ENCODE measurements at places on chromosomes 12 and 14.

GRCh38 chr14:42322531-42323284 is 716.0 kb downstream of the LRFN5 start:
- DNase-seq = no peak

GRCh38 chr14:95318399-95319311 is 1.1 kb downstream of the CLMN start:
- no peak for DNase-seq

- no peak for DNase-seq
These were observed 38.3 kb upstream of the LTA4H start for GRCh38 chr12:96073346-96074330.

DNA sequence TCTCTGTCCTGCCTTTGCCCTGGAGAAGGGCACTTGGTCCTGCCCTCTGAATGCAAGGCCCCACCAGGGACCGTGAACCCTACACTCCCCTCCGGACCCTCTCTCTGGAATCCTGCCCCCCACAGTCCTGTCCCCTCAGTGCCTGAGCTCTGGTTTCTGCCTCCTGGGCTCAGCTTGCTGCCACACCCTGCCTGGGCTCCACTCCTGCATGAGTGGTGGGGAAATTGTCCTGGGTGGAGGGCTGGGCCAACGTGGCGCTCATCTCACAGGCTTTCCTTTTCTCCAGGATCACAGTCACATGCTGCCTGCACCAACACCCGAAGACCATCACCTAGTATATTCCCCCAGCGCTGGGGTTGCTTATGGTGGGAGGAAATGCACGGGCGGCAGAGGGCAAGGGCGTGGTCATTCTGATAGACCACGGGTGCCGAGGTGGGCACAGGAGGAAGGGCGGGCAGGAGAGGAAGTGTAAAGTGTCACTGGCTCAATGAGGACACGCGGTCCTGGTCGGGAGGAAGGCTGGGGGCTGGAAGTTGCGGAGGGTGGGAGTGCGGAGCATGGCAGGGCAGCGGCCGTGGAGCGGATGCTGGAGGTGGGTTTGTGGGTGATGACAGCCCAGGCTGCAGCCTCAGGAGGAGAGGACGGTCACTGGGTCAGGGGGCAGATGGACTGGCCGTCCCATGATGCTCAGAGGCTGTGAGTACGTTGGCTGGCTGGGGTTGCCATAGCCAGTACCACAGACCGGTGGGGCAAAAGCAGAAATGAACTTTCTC is 99.5 kb downstream of the KIF26A start:
- no peak for DNase-seq

DNA sequence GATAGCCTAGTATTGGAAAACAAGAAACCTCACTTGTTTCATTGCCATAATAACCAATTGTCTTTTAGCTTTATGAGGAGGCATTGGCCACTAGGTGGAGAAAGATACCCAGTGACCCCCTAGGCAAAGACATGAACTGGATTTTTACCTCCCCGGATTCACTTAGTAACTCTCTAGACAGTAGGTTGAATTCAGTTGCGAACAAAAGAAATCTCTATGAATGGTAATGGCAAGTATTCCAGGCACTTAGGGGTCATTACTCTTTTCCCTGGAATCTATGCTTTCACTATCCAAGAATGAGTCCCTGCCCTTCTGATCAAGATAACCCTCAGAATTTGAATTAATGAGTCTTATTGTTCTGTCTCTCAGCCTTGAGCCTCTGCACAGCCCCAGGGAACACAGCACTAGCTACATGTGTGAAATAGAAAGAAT is 29.5 kb upstream of the RHOJ start:
- peak; percentile 83 for DNase-seq

DNA sequence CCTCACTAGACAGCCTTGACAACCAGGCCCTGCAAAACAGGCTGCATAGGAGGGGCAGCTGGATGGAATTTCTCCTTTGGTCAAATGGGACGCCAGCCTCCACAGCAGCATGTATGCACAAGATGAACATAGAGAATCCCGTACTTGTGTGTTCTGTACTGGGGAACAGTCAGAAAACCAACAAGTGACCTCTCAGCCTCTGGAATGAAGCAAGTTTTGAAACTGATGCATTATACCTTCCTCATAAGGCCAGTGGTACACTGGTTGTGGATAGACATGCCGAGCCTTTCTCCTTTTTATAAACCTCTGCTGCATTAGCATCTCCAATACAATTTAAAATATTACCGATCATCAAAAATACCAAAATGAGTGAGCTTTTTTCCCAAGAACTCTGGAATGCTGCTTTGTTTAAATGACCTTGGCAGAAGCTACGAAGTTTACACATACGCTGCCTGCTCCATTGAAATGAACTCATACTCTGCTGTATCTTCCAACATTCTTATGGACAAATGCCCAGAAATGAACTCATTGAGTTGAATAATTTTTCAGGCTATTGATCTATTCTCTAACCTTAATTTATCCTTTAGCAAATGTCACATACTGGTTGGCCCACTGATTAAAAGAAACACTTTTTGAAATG is 47.6 kb upstream of the FERMT2 start:
- DNase-seq = peak; percentile 91

GRCh38 chr12:130382818-130383217 is 45.1 kb downstream of the PIWIL1 start:
- no peak for DNase-seq

GRCh38 chr12:104280717-104281458 is 22.7 kb upstream of the EID3 start:
- DNase-seq = peak; percentile 94

DNA sequence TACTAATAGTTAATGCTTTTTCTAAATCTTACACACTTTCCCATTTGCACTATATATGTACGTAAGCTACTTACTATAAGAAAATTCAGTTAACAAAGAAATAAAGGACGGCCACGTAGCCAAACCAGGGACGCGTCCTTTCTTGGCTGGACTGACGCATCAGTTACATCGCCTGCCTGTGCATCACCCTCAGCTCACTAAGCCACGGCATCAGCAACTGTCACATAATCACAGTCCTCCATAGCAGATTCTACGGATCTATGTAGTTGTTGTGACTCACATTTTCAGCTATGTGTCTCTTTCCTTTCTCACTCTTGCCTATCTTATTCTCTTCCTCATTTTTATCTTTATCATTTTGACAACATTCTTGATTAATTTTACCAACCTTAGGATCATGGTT is 38.1 kb upstream of the C12orf50 start:
- peak; percentile 18 for DNase-seq

GRCh38 chr14:51304438-51304837 is 64.4 kb downstream of the TMX1 start:
- DNase-seq = peak; percentile 81

GRCh38 chr12:110590059-110590458 is 6.9 kb upstream of the PPTC7 start:
- no peak for DNase-seq

DNA sequence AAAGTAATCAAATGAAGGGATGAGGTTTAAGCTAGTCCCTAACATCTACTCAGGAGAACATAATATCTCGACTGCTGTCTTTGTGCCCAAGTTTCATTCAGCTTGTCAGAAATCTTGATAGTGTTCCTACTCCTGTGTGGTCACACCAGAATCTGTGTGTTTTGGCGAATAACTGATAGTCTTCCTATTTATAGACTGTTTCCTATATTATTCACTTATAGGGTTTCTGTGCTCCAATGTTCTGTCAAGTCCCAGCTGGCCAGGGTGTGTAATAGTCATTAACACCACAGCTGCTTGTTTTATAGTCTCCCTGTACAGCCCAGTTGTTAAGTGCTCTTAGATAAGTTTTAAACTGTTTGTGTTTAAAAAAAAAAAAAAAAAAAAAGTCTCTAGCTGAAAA is 45.9 kb downstream of the GPR135 start:
- no peak for DNase-seq

Data from choroid plexus epithelial cell (primary cell).